Gastroesophageal sphincter (tissue), 4 donors: ENCODE measurements at places on chromosomes 5 and 9.

GRCh38 chr5:171493646-171494393 is 74.4 kb downstream of the FGF18 start:
- ATAC-seq, result no peak

- no peak for ATAC-seq
Measured at GRCh38 chr5:10456583-10457420, 15.1 kb downstream of the ROPN1L start.

GRCh38 chr5:35229076-35230037 is 930 bp downstream of the PRLR start:
- no peak for ATAC-seq

DNA sequence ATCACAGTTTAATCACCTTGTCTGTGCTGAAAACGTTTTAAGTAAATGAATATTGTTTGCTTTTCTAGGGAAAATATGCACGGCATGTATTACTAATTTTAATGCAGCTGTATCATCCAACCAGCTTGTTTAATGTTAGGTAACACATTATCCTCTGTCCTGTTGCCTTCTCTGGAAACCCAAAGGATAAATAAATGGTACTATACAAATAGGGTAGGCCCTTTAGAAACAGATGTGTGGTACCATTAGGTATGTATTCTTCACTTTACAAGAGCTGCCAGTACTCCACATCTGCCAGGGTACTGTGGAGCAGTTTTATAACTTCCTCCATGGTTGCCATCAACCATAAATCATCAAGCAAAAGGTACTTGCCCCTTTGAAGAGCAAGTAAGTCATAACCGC is 42.9 kb downstream of the FAF2 start:
- no peak for ATAC-seq

GRCh38 chr5:54689411-54690251 is 172.1 kb downstream of the SNX18 start:
- ATAC-seq, result no peak

- ATAC-seq, result no peak
Measured at GRCh38 chr9:95551406-95551805, 34.6 kb upstream of the PTCH1 start.

DNA sequence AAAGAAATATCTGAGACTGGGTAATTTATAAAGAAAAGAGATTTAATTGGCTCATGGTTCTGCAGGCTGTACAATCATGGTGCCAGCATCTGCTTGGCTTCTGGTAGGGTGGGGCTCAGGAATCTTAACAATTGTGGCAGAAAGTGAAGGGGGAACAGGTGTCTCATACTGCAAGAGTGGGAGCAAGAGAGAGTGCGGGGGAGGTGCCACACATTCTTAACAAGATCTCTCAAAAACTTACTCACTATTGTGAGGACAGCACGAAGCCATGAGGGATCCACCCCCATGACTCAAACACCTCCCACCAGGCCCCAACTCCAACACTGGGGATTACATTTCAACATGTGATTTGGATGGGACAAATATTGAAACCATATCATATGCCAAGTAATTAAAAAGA is 70.1 kb upstream of the PANK3 start:
- no peak for ATAC-seq

DNA sequence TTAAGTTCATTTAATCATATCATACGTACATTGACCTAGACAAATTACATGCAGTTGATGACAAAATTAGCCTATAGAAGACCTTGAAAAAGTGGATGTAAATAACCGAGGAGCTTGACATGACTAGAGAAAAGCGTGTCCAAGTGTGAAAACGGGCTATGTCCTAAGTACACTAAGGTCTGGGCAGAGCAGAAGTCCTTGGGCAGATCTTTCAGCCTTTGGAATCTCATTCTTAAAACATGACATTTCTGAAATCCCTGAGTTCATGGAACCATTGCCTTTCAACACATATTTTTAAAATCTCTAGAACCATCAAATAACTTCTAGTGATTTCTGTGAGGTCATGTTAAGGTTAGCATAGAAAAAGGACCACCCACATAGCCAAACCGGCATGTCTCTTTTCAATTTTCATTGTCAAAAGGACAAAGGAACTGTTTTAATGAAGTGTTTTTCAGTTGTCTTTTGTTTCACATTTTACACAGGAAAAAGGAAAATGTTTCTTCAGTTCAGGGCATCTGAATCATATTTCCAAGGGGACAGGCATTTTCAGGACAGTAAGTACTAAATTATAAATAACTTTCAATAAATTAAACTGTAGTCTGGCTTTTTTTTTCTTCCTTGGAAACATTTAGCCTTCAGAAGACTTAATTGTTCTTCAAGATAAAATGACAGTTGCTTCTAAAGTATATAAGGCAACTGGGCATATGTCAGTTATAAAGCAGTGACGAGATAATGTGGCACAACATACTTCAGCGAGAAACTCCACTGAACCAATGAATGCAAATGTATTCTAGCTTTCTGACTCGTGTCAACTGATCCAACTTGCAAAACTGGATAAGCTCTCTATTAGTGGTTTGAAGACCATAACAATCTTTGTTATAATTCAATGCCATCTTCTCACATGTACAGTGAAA is 416.8 kb downstream of the NFIB start:
- ATAC-seq, result no peak

DNA sequence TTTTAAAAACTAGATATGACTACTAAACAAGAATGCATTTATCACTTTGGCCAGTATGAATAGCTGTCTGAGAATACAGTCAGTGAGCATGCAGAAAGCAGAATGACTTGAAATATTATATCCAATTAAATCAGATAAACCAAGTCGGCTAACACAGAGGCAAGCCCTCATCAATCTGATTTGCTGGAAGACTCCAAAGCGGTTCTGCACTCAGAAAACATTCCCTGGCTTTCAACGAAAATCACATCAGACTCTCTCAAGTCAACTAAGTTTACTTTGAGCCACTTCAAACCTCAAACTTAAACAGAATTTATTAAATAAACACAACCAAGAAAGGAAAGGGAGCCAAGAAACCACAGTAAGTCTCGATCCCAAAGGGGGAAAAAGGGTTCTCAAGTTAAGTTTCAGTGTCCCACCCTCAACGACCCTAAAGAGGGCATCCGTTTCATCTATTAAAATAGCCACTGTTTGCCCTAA is 1.4 kb downstream of the MYO10 start:
- no peak for ATAC-seq

DNA sequence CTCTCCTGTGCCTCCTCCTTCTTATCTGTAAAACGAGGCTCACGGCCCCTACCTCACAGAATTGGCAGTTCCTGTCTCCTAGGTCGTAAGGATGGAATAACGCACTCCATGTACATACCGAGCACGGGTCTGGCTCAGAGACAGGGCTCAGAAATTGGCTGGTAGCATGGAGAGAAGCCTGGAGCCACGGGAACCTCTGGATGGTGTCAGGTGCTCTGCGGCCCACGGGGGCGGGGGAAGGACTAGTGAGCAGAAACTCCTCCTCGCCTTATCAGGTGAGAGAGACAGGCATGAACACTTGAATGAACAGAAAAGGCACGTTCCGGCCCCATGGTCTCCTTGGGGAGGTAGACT is 15.4 kb upstream of the C5orf47 start:
- peak; percentile 47 for ATAC-seq

DNA sequence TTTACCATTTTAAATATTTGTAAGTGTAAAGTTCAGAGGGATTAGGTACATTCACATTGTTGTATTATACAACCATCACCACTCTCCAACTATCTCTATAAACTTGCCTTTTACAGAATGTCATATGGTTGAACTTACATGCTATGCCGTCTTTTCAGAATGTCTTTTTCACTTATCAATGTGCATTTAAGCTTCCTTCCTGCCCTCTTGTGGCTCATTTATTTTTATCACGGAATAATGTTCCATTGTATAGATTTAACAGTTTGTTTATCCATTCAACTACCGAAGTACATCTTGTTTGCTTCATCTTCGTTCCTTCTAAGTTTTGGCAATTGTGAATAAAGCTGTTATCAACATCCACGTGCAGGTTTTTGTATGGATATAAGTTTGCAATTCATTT is 133.3 kb upstream of the C6 start:
- no peak for ATAC-seq

DNA sequence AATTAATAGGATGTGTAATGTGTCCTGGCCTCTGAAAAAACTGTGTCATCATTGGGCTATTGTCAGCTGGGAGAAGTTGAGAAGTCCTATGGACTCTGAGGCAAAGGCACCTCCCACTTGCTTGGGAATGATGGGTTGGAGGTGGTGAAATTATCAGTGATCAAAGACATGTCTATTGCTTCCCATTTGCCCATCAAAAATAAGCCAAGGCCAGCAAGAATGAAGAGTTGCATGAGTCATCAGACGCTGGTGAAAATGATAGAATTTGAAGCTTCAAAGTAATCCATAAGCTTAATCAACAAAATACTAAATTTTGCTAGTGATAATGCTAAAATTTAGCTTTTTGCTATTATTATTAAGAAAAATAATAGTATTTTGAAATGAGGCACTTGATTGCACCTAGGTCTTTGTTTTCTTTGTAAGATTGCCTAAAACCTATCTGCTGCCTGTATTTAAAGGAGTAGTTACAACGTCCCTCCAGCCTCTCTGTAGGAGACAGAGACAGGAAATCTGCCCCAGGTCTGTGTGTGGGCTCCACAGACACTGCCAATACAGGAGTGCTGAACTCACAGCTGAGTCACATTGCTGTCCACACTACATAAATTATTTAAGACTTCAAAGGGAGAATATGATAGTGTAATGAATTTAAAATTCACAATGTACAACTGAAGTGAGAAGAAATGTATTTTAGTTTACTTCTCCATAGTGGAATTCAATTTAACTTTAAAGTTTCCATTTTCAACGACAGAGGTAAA is 48.4 kb upstream of the APC start:
- no peak for ATAC-seq

GRCh38 chr5:122984425-122984824 is 52.1 kb downstream of the PPIC start:
- no peak for ATAC-seq

- ATAC-seq, result no peak
Measured at GRCh38 chr9:123394291-123395235, 38.6 kb downstream of the CRB2 start.

GRCh38 chr5:73067213-73067612 is 53.2 kb upstream of the TMEM171 start:
- no peak for ATAC-seq

DNA sequence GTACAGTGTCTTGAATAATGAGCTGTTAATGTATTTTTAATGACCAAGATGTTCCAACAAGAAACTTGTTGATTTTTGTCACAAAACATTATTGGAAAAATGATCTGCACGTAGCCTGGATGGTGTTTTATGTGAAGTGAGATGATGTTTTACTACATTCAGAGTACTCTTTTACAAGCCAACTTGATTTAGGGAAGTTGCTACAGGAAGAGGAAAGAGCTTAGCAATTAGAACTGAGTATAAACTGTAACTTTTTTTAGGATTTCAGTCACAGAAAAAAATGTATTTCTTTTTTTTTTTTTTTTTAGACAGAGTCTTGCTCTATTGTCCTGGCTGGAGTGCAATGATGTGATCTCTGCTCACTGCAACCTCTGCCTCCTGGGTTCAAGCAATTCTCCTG is 113.6 kb upstream of the ADRA1B start:
- ATAC-seq, result no peak

DNA sequence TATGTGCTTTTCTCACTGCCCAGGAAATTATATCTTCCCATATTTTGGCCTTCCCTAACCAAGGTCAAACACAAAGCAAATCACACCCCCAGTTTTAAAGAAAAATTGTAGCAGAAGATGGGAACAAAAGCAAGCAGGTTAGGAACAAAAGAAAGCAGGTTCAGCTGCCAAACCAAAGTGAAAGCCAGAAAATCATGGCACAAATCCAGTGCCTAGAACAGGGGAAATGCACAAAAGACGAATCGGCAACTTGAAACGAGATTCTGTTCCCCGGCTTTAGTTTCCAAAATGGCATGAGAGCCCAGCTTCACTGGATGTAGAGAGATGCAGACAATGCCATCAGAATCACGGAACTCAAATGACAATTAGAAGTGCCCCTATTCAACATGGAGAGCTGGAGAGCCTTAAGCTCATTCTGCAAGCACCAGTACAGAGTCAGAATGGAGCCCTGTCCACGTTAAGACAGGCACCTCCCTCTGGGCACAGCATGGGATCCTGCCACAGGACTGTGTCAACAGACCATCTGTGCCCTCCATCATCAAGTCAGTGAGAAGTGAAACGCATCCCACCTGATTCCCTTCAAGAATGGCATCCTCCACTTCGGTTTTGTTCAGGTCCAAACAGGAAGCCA is 13.8 kb downstream of the DNAH5 start:
- no peak for ATAC-seq

DNA sequence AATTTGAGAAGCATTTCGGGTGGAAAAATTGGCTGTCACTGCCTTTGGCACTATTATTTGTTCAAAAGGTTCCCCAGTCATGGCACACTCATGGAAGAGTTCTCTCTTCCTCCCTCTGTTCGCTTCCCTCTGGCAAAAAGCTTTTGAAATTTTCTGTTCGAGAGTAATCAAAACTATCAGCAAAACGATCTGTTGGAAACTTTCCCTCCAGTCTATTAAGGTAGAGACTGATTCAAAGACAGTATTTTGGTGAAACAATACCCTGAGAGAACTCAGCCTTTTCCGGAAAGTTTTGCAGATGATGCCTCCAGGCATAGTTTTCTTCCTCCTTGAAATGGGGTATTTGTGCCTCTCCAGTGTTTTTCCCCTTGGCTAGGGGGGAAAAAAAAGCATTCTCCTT is 3.6 kb upstream of the LPAR1 start:
- ATAC-seq, result no peak

DNA sequence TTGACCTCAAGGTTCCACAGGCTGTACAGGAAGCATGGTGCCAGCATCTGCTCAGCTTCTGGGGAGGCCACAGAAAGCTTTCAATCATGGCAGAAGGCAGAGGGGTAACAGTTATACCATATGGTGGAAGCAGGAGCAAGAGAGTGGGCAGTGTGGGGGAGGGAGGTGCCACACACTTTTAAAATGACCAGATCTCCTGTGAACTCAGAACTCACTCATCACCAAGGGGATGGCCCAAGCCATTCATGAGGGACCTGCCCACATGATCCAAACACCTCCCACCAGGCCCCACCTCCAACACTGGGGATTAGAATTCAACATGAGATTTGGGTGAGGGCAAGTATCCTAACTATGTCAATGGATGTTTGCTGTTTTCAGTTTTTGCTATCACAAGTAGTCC is 16.2 kb downstream of the CYFIP2 start:
- ATAC-seq, result no peak

DNA sequence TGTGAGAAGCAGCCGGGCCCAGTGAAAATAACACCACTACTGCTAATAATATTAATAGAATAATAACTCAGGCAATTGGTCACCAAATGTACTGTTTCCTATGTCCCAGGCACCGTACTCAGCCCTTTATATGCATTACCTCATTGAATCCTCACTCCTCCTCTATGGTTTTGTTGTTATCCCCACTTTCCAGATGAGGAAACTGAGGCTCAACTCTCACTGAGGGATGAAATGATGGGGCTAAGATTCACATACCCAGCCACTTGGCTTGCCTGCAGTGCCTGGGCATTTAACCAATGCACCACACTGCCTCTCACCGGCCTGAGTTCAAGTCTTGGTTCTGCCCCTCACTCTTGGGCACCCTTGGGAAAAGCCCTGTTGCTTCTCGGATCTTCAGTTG is 34.1 kb downstream of the WHRN start:
- ATAC-seq, result no peak
